ENCODE measurements at places on chromosomes 12 and 14. TPM values are rescaled to one million over a fixed set of nuclear protein-coding genes. Genes with fewer than 3 reads are reported as not detected.

The TRIM9 gene
- under 0.01 TPM for total RNA-seq

The CDCA3 gene
- total RNA-seq, result 23.5 TPM

The LLPH gene
- 2.7 TPM for total RNA-seq

The PRB2 gene
- not detected for total RNA-seq

The MIP gene
- not detected for total RNA-seq

The KCNMB4 gene
- total RNA-seq, result 0.90 TPM

The GZMB gene
- total RNA-seq, result not detected

The ZNF385A gene
- 0.28 TPM for total RNA-seq

The LRCOL1 gene
- total RNA-seq, result 0.28 TPM

The KLRC3 gene
- total RNA-seq, result not detected

The PLEKHD1 gene
- not detected for total RNA-seq

All from IMR-90 (cell line).